Stimulated activated CD8-positive, alpha-beta memory T cell treated with anti-CD3 and anti-CD28 coated beads, Interleukin-12 subunit alpha, Interleukin-12 subunit beta, amount 100 ng/mL, for 4 hours (primary cell): ENCODE measurements at places on chromosomes 3 and 15.

- DNase-seq = no peak
These were observed 12.2 kb downstream of the ALG1L2 start for GRCh38 chr3:130093741-130094391.

GRCh38 chr15:101804375-101804774 lies 1.1 kb downstream of the OR4F6 start:
- no peak for DNase-seq

DNA sequence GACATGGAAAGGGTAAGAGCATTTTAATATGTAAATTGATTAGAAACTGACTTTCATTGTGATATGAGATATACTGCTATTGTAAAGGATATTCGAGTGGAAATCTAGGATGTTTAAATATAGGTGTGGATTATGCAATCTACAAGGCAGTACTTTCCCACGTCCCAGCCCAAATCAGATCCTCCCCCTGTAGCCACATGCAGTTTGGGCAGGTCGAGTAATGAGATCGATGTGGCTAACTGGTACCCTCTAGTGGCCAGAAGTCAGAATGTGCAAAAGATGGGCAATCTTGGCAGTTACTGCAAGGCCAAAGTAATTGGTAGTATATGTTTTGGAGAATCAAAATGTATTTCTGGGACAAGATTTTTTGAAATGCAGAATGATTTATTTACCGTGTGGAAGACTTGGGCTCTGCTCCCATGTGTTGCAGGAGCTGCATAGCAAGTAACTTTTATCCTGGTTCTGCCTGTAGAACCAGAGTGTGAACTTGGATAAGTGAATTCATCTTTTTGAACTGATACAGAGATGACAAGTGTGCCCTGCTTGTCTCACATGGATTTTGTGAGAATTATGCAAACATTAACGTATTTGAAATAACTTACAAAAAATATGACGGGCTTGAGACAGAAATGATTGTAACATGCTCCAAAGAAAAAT lies 94.5 kb upstream of the ADAMTSL3 start:
- DNase-seq = no peak

GRCh38 chr3:184568924-184569829 lies 7.6 kb downstream of the EPHB3 start:
- DNase-seq = no peak

DNA sequence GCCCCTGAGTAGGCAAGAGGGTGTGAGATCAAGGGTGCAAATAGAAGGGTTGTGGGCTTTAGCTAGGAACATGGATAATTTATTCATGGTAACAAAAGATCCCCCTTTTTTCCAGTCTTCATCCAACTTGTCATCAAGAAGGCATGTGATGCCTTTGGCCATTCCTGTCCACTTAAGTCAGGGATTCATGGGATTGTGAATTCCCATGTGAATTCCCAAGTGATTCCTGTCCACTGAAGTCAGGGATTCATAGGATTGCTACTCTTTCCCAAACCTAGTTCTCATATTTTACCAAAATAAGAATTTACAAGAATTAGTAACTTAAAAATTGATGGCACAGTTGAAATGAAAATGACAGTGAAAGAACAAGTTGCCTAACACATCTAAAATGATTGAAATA lies 40.8 kb downstream of the HMG20A start:
- no peak for DNase-seq

- no peak for DNase-seq
These were observed 392.2 kb downstream of the KCNH8 start for GRCh38 chr3:19540464-19540863.

- no peak for DNase-seq
These were observed 955.2 kb downstream of the AGBL1 start for GRCh38 chr15:87034886-87035285.

DNA sequence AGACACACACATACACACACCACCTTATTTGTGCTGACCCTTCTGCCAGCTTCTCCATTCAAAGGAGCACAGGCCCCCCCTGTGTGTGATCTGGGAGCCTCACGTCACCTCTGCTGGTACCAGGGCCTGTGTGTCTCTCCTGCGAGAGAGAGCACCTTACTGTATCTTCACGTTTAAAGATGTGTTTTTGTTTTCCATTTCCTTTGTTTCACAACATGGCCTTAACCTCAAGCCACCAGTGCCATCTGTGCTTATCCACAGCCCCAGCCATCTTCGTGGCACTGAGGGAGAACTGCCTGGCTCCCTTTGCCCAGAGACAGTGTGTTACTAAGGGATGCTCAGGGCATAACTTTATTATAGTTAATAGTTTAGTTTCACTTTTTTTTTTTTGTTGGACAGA lies 52.3 kb downstream of the ABHD2 start:
- no peak for DNase-seq

GRCh38 chr15:31062911-31063310 lies 38.6 kb downstream of the TRPM1 start:
- DNase-seq = no peak

GRCh38 chr3:113668015-113668414 lies 28.4 kb downstream of the USF3 start:
- no peak for DNase-seq

- DNase-seq = no peak
These were observed 65.3 kb downstream of the IGF1R start for GRCh38 chr15:98713585-98714001.

GRCh38 chr3:152203652-152204051 lies 65.1 kb upstream of the MBNL1 start:
- DNase-seq = no peak

- DNase-seq = no peak
These were observed 43.4 kb upstream of the AGBL1 start for GRCh38 chr15:86036243-86036642.

GRCh38 chr3:70871909-70872656 lies 559.6 kb upstream of the MDFIC2 start:
- no peak for DNase-seq

DNA sequence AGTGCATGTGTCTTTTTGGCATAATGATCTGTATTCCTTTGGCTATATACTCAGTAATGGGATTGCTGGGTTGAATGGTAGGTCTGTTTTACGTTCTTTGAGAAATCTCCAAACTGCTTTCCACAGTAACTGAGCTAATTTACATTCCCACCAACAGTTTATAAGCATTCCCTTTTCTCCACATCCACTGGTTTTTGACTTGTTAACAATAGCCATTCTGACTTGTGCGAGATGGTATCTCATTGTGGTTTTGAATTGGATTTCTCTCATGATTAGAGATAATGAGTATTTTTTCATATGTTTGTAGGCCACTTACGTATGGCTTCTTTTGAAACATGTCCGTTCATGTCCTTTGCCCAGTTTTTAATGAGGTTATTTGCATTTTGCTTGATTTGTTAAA lies 117.7 kb downstream of the CHCHD4 start:
- DNase-seq = no peak

- no peak for DNase-seq
These were observed 630.1 kb downstream of the MAGI1 start for GRCh38 chr3:65408531-65409175.

- no peak for DNase-seq
These were observed 12.9 kb downstream of the GMNC start for GRCh38 chr3:190849607-190850006.

DNA sequence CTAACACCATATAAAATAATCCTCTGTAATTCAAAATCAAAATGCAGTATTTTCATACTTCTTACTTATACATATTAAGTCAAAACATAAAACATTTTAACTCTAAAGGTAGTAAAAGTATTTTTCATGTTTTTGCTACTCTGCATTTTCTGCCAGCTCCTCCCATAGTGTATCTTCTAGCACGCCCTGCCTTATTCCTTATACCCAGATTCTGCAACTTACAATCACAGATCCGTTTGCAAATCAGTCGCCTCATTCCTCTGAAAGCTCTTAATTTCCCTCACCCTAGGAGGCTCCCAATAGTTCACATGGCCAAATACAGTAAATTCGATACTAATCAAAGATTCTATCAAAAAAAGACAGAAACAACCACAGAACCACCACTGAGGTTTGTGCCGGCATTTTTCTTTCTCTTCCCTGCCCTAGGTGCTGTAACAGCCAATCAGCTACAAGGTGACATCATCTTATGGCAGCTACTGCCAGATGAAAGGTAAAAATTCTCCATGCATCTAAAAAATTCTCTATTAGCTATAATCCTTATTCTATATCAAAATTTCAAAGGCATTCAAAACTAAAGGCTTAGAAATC lies 72.9 kb downstream of the CLASP2 start:
- no peak for DNase-seq

- DNase-seq = no peak
These were observed 126.5 kb downstream of the ECT2 start for GRCh38 chr3:172877011-172877410.

- no peak for DNase-seq
These were observed 18.4 kb upstream of the CCR2 start for GRCh38 chr3:46335541-46335940.

GRCh38 chr15:36110659-36110993 lies 468.8 kb upstream of the CDIN1 start:
- no peak for DNase-seq

DNA sequence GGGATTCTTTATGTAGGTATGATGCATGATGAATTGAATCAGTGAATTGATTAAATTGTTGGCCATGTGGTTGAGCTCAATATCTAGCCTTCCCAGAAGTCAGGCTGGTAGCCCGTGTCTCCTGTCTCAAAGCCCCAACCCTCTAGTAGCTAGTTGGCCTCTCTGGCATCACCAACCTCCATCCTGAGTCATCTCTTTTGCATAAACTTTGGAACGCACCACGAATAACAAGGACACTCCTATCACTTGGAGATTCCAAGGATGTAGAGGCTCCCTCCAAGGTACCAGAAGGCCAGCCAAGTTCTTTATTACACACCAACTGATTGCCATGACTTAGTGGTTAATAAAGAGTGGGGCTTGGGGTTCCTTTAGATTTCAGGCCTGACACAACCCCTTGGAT lies 148.4 kb downstream of the APBA2 start:
- DNase-seq = no peak

- no peak for DNase-seq
These were observed 26.9 kb downstream of the MAP1A start for GRCh38 chr15:43544266-43544665.

DNA sequence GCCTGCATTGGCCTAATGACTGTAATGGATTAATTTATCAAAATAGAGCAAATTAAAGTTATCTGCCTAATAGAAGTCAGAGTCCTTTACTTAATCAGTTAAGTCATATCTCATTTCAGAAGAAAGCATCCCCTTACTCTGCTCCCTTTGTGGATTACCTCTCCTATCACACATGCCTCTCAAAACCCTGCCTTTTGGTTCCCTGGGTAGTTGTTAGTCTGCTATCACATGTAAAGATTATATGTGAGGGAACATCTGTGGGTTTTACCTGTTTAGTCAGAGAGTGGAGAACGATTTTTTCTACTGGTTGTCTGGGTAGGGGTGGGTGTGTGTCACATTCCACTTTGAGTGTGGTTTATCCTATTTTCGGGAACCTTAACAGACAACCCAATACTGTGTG lies 16.4 kb downstream of the UBE2E2 start:
- no peak for DNase-seq

- DNase-seq = no peak
These were observed 79.0 kb downstream of the FHIT start for GRCh38 chr3:61172203-61172602.

DNA sequence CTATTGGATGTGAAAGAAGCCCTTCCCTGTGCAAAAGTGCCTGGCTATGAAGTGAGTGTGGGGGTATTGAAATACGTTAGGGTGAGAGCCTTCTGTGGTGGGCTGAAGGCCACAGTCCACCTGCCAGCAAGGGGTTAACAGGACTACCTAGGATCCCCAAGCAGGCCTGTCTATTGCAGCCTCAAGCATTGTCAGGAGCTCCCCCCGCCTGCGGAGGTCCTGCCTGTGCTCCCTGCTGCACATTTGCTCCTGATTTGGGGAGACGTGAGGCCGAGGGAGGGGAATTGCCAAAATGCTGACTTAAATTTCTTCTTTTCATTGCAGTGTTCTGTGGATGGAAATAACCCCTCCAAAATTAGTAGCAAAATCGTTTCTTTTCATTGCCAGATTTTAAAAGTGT lies 56.2 kb downstream of the GABRG3 start:
- DNase-seq = no peak

- no peak for DNase-seq
These were observed 6.5 kb downstream of the EPHB3 start for GRCh38 chr3:184567946-184568559.

DNA sequence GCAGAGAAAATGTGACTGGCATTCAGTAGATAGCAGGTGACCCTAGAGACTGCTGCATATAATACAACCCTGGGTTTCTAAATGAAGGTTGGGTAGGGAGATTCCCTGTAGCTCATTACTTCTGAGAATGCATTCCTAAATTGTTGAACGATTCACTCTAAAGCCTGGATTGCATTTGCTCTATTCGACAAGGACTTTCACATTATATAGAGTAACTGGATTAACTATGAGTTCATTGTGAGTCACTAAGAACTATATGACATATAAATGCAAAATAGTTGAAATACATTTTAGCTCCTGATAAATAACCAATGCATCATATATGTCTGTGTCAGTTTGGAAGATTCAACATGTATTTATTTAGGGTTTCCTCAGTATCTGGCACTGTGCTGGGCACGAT lies 294.7 kb upstream of the CCDC54 start:
- DNase-seq = no peak

- no peak for DNase-seq
These were observed 189.9 kb downstream of the SOX2 start for GRCh38 chr3:181901626-181902025.

- DNase-seq = no peak
These were observed 54.5 kb upstream of the TGFBR2 start for GRCh38 chr3:30551927-30552326.

- no peak for DNase-seq
These were observed 173.6 kb upstream of the TMC3 start for GRCh38 chr15:81547521-81548132.

- DNase-seq = no peak
These were observed 27.8 kb upstream of the AP4E1 start for GRCh38 chr15:50880651-50881114.

GRCh38 chr15:53367740-53368139 lies 391.7 kb downstream of the WDR72 start:
- DNase-seq = no peak

DNA sequence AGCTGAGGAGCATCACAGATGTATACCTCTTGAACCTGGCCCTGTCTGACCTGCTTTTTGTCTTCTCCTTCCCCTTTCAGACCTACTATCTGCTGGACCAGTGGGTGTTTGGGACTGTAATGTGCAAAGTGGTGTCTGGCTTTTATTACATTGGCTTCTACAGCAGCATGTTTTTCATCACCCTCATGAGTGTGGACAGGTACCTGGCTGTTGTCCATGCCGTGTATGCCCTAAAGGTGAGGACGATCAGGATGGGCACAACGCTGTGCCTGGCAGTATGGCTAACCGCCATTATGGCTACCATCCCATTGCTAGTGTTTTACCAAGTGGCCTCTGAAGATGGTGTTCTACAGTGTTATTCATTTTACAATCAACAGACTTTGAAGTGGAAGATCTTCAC lies 3.0 kb downstream of the CCR8 start:
- DNase-seq = no peak
